HAP-1 (cell line): ENCODE measurements at places on chromosomes 1 and 21.

DNA sequence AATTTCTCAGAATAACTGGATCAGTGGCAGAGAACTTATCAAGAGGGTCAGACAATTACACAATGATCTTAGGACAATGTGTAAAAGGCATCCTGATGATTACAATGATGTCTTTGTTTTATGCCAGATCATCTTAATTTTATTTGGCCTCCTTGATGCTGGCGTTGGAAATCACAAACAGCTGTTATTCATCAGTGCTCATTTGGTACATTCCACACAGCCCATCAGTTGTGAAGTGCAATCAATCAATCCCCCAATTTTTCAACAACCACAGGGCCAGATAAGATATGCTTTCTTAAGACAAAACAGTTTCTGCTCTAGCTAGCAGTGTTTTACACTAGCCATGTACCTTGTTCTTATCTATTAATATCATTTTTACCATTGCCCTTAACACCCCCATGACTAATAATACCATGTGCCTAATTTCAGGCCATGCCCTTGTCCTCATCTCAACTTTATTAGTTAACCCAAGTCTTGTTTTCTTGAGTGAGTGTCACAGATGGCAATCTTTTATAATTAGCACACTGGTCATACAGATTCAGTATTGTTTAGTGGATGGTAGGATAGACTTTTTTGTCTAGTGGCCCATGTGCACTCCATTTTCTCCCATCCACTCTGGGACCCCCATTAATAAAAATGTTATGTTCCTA, 40.8 kb upstream of the COL24A1 start:
- no peak for DNase-seq

GRCh38 chr1:185215911-185216310, 58.9 kb downstream of the SWT1 start:
- no peak for DNase-seq

DNA sequence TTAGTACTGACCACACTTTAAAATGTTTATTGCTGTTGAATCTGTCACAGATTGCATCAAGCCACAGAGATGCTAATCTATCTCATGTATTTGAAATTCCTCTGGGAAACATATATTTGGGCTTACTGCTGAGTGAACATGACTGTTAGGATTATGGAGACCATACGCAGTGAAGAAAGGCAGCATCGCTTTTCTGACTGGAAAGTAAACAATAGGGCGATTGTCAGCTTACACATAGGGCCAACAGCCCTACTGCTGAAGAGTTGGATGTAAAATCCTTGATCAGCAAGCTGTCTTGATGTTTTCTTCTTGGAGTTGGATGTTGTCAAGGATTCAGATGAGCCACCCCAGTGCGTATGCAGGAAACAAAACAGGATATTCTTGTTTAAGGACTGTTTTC, 368.7 kb upstream of the ADGRL2 start:
- DNase-seq = peak; percentile 57

- no peak for DNase-seq
These were observed 21.4 kb upstream of the NADK start for GRCh38 chr1:1799716-1800115.

DNA sequence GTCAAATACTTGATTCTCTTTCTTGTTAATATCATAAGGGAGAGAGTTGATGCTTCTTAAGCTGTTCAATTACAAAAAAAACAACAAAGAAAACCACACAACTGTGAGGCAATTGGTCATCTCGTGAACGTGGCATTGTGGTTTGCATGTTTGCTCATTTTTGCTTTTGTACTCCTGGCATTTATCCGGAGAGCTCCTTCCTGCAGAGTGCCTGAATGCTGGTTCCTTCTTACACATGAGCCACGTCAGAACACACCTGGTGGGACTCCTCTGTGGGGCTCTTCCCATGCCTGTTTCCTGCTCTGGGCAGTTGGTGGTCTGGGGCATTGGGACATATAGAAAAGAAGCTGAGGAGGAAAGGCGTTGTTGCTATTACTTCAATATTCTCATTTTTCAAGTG, 25.7 kb downstream of the KCNK1 start:
- DNase-seq = no peak
